ENCODE measurements at places on chromosomes 6 and 20.
A peak's percentile ranks its signal among the peaks of the same experiment; 100 is the strongest.

DNA sequence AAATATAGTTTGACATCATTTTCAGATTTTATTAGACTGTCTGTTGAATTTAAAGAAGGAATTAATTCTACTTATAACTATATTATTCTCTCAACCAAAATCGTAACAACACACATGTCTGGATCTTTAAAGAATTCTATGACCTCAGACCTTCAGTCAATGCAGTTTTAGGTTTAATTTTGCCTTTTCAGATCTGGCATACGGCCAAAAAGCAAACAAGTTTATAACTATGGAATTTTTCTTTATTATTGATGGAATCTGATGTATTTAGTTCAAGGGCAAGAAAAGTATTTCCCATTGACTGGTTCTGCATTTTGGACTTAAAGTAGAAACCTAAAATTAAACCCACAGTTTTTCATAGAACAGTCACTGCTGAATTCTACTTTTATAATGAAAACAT, 233.4 kb downstream of the EYA4 start:
- DNase-seq = no peak

DNA sequence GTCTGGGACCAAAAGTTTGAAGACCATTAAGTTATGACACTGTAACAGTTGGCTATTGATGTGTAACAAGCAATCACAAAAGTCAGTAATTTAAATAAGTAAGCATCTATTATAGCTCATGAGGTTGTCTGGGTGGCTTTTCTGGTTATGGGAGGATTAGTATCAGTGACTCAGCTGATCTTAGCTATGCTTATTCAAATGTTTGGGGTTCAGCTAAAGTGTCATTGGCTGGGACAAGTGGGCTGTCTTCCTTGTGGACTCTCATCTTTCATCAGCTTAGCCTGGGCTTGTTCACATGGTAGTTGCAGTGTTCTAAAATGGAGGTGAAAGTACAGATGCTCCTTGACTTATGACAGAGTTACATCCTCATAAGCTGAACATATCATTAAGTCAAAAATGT, 74.6 kb upstream of the LAMP5 start:
- DNase-seq = no peak

DNA sequence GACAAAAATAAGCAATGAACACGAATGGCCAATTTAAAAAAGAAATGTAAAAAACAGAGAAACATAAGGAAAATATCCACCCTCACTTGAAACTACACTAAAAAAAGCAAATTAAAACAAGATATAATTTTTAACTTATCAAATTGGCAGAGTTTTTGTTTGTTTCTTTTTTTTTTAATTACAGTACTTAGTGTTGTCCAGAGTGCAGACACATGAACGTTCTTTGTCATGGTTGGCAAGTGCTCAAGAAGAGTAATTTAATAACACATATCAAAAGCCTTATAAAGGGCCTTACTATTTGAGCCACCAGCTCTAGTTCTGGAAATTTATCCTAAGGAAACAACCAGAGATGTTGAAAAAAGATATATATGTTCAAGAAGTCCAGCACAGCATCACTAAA, 142.3 kb downstream of the ATXN1 start:
- DNase-seq = no peak

DNA sequence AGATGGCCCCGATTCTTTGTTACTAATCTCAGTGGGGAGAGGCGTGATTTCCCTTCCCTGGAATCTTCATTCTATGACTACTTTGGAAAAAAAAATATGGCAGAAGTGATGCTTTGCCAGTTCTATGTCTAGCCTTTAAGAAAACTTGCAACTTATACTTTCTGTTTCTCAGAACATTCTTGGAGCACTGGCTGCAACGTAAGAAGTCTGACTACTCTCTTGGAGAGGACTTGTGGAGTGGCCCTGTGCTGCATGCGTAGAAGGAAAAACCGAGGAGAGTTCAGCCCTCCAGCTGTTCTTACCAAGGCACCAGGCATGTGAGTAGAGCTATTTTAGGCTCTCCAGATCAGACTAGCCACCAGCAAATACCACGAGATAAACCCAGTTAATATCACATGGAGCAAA, 77.6 kb upstream of the STXBP5 start:
- DNase-seq = no peak

DNA sequence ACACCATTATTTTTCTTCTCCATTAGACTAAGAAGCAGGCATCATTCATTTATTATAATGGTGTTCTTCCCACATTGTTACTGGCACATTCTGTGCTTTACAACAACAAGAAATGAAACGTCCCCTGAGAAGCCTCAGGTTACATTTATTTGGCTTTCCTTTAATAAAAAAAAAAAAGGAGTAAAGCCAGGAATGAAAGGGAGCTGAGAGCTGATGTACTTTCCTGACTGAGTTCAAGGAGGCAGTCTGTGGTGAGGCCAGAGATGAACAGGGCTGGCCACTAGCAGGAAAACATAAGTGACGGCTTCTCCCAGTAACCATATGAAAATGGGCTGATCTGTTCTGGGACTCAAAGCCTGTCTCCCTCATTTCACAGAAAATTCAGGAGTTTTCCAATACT, 742.1 kb downstream of the MAFB start:
- no peak for DNase-seq

DNA sequence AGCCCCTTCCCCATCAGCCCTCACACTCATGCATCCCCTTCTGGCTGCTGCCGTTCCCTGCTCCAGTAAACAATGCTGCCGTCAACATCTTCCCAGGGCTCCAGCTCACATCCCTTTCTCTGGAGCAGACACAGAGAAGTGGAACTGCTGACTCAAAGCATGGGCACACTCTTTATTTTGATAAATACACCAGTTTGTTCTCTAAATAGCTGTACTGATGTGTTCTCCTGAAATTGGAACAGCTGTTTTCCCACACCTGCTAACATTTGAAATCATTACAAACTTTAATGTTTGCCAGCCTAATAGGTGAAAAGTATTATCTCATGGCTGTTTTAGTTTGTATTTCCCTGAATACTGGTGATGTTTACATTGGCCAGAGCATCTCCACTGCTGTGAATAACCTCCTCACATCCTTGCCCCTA, 102.1 kb upstream of the NXT1 start:
- DNase-seq = no peak

DNA sequence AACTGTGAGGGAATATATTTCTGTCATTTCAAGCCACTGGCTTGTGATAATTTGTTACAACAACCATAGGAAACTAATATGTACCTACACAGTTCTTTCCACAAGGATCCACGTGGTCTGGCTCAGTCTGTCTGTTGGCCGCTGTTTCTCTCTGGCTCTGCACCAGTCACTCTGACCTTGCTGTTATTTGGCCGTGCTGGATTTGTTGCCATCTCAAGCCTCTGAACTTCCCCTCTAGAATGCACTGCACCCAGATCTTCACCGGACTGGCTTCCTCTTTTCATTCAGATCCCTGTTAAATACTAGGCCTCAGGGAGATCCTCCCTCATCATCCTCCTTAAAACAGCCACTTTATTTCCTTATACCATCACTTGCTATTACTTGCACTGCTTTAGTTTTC, 446.8 kb downstream of the TFAP2B start:
- no peak for DNase-seq

- DNase-seq = no peak
These were observed 978 bp downstream of the WFDC6 start for GRCh38 chr20:45538209-45538799.

DNA sequence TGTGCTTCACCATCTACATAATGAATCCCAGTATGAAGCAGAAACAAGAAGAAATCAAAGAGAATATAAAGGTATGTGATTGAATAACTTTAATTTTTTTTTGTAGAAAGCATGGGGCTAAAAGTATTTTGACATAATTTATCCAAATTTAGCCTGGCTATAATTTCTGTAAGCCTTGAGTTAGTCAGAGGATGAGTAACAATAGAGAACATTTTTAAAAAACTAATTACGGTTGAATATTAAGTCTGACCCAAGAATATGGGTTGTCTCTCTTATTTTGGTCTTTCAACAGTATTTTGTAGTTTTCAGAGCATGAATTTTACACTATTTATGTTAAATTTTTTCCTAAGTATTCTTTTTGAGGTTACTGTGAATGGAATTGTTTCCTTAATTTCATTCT, 2.5 kb downstream of the GMNN start:
- DNase-seq = no peak

- DNase-seq = no peak
These were observed 130.8 kb downstream of the OGFRL1 start for GRCh38 chr6:71419217-71420094.

GRCh38 chr6:36769183-36769675, 70.0 kb downstream of the CPNE5 start:
- DNase-seq = no peak

GRCh38 chr20:39700528-39700927, 738.4 kb downstream of the DHX35 start:
- no peak for DNase-seq

- no peak for DNase-seq
These were observed 250.0 kb downstream of the HIVEP2 start for GRCh38 chr6:142695016-142695415.

DNA sequence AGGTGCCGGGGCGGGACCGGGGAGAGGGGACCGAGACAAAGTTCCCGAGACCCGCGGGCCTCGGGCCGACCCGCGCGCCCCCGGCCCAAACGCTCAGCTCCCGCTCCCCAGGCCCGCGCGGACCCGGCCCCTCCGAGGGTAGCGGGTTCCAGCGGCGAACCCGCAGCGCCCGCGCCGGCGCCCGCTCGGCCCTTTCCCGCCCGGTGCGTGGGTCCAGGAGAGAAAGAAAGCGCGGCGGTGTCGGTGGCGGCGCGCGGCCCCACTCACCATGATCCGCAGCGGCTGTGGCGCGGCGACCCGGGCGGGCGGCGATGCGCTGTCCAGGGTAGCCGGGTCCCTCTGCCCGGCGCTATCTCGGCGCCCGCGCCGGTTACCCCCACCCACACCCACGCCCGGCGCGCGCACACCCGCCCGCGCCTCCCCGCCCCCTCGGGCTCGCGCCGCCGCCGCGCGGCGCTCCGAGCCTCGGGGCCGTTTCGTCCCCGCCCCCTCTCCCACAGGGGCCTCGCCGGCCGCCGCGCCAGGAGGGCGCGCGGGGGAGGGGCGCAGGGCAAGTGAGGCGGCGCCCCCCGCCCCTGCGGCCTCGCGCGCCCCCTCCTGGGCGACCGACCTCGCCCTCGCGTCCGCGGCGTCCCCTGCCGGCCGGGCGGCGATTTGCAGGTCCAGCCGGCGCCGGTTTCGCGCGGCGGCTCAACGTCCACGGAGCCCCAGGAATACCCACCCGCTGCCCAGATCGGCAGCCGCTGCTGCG, at the start of gene ELOVL2:
ELOVL2 (minus strand) TSS at position 345 of the 751 bp plus-strand sequence; CDS start at position 270, 75 bp downstream.
- no peak for DNase-seq

GRCh38 chr6:94894300-94894699, 683.0 kb upstream of the MANEA start:
- DNase-seq = no peak

GRCh38 chr6:29726571-29727194, 3.4 kb downstream of the HLA-F start:
- no peak for DNase-seq

DNA sequence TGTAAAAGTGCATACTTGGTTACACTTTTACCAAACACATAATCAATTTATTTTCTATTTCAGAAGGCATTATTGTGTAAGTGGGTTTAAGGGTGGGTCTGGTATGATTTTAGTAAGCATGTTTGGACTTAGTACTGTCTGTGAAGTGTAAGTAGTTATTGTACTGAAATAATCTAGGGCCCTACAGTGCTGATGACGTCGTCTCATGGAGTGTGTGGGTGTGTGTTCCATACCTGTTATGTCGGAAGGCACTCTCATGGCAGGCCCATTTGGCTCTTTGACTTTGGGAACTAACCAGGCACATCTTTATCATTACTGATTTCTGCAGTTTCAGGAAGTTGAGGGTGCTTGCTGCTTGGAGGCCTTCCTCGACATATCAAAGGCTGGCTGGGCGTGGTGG, 155.1 kb downstream of the SASH1 start:
- DNase-seq = no peak

DNA sequence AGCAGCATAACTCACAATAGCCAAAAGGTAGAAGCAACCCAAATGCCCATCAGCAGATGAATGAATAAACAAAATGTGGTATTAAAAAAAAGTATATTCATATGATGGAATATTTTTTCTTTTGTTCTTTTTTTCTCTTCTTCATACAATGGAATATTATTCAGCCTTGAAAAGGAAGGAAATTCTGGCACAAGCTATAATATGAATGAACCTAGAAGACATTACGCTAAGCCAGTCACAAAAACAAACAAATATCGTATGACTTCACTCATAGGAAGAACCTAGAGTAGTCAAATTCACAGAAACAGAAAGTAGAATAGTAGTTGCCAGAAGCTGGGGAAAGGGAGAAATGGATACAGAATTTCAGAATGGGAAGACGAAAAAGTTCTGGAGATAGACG, 63.7 kb downstream of the RBL1 start:
- no peak for DNase-seq

GRCh38 chr6:160030103-160030502, 61.2 kb downstream of the IGF2R start:
- DNase-seq = peak; percentile 51

DNA sequence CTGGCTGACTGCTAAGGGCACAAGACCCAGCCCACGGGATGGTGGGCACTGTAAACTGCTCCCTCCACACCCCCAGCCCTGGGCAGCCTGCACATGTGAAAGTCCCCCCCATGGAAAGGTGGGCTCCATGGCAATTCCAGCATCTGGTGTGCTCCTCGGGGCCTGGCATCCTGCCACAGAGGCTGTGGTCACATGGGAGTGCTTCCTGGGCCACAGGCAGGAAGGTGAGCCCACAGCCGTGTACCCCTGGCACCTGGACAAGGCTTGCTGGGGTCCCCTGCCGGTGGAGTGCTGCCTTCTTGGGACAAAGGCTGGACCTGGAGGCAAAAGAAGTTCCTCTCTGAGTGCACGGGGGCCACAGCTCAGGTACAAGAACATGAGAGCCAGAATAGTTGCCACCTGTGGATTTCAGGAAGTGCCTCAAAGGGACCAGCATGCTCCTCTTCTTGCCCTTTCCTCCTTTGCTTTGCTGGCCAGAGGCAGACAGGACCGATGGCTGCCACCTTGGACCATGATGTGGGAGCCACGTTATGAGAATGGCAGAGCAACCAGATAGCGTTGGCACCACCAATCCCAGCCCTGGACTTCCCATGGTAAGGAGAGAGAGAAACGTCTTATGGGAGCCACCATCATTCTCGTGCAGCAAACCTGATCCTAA, 120.2 kb upstream of the MLN start:
- DNase-seq = no peak

DNA sequence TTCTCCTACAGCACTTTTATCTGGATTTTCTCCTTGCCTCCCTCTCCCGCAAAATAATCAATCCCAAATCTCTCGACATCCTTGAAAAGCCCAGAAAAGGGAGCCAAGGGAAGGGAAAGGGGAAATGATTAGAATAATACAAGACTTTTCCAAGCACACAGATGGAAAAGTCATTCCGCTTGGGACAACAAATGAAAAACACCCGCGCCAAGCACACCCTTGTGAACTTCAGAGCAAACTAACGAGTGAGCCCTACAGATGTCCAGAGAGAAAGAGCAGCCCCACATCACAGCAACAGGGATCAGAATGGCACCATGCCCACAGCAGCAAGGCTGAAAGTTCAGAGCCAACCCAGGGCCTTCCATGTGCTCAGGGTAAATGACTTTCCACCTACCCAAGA, 49.6 kb downstream of the NINL start:
- DNase-seq = no peak

Measured in NAMALWA (cell line).